NCI-H2171 treated with DMSO at 0.1 percent for 48 hours (cell line): ENCODE measurements at places on chromosomes 5 and 9.

- DNase-seq, result peak; percentile 27
Measured at GRCh38 chr5:57221049-57221568, 47.2 kb downstream of the GPBP1 start.

- no peak for DNase-seq
Measured at GRCh38 chr5:172953776-172954675, 5.2 kb upstream of the RPL26L1 start.

- DNase-seq, result no peak
Measured at GRCh38 chr9:72685911-72686310, 164.5 kb downstream of the TMC1 start.

GRCh38 chr5:110053824-110054223 is 364.1 kb downstream of the MAN2A1 start:
- no peak for DNase-seq

- no peak for DNase-seq
Measured at GRCh38 chr5:175479125-175479881, 943 bp downstream of the SFXN1 start.

DNA sequence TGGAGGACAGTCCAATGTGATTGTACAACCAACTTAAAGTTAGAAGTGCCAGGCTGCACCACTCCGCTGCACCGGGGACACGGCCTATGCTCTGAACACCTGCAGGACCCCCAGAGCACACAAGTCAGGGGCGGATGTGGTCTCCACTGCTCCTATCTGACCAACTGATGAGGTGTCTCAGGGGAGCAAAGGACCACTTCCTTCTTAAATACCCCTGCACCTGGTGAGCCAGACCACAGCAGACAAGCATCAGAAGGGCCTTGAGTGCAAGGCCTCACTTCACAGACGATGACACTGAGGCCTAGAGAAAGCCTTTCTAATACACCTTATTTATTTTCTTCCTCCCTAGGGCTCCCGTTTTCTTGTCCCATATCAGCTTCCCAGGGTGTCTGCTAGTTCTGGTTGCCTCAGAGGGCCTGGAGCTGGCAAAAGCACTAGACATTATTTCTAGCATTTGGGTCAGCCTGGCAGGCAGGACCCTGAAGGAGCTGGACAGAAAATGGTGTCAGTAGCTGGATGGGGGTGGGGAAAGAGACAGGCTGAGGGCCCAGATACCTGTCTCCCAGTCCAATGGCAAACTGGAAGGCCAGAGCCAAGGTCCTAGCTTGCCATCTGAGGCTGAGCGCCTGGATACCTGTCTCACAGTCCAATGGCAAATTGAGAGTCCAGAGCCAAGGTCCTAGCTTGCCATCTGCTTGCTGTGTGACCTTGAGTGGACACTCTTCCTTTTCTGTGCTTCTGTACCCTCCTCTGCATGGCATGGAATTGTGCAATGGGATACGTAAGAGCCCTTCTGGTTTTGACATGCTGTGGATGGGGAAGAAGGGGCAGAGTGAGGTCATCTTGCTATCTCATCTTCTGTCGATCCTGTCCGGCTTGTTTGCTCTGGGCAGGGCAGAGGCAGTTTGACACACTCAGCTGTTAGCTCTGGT is 9.0 kb downstream of the CCDC69 start:
- no peak for DNase-seq

- no peak for DNase-seq
Measured at GRCh38 chr5:136430081-136430480, 64.7 kb upstream of the TRPC7 start.

GRCh38 chr9:133778336-133779013 is 40.3 kb upstream of the SARDH start:
- DNase-seq, result no peak
